ENCODE measurements at places on chromosomes 2 and 18. TPM values are rescaled to one million over a fixed set of nuclear protein-coding genes. Genes with fewer than 3 reads are reported as not detected.

The PPP4R3B gene
- 58.6 TPM for total RNA-seq

The GRHL1 gene
- total RNA-seq: 0.57 TPM

The CYP1B1 gene
- 0.38 TPM for total RNA-seq

The LHCGR gene
- total RNA-seq: not detected

The ARHGAP28 gene
- 20.4 TPM for total RNA-seq

The KCNS3 gene
- 4.4 TPM for total RNA-seq

The FAM136A gene
- total RNA-seq: 97.3 TPM

The FOXD4L1 gene
- total RNA-seq: not detected

DNA sequence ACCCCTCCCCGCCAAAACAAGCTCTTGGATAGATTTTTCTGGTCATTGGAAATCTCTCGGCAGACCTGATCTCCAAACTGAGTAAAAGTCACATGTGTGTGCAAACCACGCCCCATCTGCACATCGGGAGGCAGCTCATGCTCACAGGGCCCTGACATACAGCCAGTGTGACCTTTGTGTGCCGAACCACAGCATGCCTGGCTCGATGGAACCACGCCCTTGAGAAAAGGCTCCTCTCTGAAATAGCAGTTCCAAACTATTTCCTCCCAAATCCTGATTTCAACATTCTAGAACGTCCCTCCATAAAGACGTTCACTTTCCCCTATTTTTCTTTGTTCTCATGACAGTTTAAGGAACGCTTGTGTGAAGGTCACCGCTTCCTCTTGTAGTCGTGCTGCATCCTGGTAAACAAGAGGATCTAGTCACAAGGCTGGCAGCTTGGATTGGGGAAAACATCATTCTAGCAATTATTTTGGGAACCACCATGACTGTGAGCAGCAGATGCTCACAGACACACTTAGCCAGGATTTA, 59.3 kb upstream of the MAP4K4 start:
- no peak for DNase-seq

DNA sequence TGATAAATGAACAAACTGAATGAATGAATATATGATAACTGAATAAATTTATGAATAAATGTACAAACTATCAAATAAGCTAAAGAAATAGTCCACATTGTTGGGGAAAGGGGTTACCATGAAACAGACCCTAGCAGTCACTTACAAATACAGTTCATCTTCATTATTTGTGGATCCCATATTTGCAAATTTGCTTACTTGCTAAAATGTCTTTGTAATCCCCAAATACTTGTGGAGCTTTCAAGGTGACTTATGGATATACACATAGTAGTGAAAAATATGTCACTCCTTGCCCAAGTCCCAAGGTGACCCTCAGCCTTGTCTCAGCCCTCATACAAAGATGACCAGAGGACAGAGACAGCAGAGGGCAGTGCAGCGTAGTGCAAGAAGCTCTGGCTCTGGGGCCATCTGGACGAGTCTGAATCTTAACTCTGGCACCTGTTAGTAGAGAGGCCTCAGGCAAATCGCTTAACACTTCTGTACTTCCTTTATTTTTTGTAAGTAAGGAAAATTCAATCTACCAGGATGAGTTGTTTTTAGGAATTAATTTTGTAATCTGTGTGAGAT, 3.1 kb downstream of the PAIP2B start:
- peak; percentile 53 for DNase-seq

- no peak for DNase-seq
Observed at GRCh38 chr2:11068856-11069526, 86.3 kb upstream of the SLC66A3 start.

- peak; percentile 92 for DNase-seq
Observed at GRCh38 chr2:233414777-233415570, 60.7 kb downstream of the DGKD start.

DNA sequence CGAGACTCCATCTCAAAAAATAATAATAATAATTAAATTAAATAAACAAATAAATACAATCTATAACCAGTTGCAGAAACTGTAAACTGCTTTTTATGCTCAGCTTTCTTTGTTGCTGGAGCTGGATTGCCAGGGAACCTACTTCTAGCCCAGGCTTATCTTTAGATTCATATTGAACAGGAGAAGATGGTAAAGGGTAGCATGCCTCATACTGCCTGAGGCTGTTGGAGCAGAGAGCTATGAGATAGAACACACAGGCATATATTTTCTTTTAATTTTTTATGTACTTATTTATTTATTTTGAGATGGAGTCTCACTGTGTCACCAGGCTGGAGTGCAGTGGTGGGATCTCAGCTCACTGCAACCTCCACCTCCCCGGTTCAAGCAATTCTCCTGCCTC, 28.7 kb upstream of the EML4 start:
- DNase-seq: no peak

- DNase-seq: no peak
Observed at GRCh38 chr2:220046507-220046906, 419.1 kb downstream of the SLC4A3 start.

GRCh38 chr18:27382567-27383216, 197.6 kb upstream of the CHST9 start:
- no peak for DNase-seq

DNA sequence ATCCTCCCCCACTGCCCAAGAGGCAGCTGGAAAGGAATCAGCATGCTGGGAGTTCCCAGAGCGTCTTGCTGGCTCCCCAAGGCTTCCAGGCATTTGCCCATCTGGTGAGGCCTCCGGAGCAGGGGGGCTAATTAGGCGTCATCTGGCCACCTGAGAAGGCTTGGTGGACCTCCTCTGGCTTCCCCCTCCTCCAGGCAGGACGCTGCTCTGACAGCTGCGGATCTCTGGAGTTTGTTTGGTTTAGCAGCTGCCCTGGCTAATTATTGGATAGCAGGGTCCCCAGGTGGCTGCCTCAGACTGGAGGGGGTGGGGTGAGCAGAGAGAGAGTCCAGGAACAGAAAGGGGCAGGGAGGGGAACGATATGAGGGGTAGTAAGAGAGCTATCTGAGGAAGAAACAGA, 425.2 kb upstream of the MEX3C start:
- no peak for DNase-seq

- DNase-seq: no peak
Observed at GRCh38 chr18:24068945-24069693, 54.6 kb downstream of the TTC39C start.

DNA sequence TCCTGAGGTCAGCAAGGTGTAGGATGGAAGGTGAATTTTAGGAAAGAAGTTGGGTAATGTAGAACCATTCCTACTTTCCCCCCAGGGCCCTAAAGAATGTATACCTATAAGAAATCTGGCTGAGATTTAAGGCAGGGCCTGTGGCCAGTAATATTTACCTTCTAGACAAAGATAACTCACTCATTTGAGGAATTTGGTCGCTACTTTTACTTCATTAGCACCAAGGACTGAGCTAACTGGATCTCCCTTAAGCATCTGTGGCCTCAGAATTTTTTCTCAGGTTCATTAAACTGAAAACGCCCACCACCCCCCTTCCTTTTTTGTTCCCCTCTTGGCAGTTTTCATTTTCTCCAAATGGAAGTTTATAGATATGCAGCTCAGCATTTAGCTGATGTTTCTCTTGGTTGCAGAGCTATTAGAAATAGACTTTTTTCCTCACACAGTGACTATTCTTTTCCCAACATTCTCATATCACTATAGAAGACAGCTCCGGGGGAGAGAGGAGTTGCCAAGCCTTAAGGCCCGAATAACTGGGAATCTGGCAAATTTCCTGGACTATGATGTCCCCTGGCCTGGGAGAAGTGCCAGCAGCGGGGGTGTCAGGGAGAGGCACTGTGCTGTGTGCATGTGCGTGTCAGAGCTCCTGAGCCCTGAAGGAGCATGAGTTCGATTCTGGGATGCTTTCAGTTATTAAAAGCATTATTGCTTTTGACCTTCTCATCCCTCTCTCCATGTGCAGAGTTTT, 310.9 kb downstream of the PRKCE start:
- peak; percentile 52 for DNase-seq

- DNase-seq: no peak
Observed at GRCh38 chr18:68103561-68103960, 587.0 kb upstream of the DSEL start.

GRCh38 chr18:8139891-8140406, 469.3 kb upstream of the RAB12 start:
- DNase-seq: no peak

DNA sequence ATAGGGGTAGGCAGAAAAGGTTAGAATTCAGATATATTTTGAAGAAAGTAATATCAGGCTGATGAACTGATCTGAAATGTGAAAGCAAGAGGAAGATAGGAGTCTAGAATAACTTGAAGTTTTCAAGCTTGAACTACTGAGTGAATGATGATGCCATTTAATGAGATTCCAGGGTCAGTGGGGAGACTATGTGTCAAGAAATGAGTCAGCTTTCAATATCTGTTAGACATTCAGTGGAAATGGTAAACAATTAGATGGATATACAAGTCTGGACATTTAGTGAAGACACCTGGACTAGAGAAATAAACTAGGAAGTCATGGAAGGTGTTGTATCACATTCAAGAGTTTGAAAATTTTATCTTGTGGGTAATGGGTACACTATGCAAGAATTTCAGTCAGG, 326.9 kb downstream of the FSIP2 start:
- DNase-seq: no peak

DNA sequence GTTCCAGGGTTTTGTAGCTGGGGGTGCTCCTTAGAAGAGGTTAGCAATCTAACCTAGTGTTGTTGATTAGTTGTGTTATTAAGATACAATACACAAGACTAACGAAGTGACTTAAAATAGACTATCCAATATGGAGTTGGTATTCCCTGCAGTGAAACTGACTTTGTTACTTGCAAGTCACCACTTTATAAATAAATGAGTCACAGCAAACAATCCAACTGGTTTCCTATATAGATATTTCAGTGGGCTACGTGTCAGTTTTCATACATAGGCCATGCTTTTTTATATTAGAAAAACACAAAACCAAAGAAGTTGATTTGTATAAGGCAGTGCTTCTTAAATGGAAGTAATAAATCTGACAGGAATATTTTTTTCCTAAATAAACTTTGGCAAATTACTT, 274.0 kb downstream of the CAMKMT start:
- DNase-seq: no peak

DNA sequence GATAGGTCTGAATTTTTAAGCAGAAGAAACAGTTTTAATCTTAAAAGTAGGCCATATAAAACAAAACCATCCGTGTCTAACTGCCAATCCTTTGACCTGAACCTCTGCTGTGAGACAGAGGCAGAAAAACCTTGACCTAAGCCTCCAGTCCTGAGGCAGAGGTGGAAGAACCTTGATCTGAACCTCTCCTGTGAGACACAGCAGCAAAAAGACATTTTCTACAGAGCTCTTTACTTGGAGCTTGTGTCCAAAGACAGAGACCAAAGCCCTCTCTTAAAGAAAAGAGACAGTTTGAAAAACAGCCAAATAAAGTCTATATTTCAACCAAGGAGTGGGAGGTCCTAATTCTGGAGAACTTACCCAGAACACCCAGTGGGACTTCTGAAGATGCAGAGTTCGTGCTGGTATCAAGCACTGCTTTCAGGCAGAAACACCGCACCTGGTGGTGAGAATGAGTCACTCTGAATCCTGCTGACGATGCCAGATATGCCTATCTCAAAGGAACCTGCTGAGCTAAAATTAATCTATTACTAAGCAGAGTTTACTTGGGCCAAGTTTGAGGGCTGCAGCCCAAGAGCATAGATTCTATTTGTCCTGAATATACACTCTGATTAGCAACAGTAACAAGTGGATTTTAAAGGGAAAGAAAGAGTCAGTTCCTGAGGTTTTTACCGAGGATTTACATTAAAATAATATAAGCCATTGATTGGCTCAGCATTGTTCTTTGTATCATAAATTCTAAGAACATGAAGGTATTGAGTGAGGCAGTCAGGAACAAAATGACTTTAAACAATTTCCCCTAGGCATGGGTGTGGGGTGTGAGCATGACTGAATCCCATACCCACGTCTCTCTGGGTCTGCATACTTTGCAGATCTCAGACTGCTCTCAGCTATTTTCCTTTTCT, 806.4 kb downstream of the TRIB2 start:
- peak; percentile 66 for DNase-seq

GRCh38 chr18:55497825-55498403, 90.1 kb downstream of the TCF4 start:
- DNase-seq: no peak

DNA sequence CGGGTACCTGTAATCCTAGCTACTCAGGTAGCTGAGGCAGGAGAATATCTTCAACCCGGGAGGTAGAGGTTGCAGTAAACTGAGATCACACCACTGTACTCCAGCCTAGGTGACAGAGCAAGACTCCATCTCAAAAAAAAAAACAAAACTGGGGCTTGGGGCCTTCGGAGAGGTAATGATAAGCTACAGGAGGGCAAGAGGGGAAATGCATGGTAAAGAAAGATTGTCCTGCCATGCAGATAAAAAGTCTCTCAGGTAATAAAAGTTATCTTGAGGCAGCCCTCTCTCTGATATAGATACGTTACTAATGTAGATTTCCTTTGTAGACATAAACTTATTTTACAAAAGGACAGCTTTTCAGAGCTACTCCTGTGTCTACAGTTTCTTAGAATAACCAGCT, 3.7 kb upstream of the RAB1A start:
- DNase-seq: no peak

- DNase-seq: no peak
Observed at GRCh38 chr2:62968668-62969067, 82.0 kb upstream of the OTX1 start.

DNA sequence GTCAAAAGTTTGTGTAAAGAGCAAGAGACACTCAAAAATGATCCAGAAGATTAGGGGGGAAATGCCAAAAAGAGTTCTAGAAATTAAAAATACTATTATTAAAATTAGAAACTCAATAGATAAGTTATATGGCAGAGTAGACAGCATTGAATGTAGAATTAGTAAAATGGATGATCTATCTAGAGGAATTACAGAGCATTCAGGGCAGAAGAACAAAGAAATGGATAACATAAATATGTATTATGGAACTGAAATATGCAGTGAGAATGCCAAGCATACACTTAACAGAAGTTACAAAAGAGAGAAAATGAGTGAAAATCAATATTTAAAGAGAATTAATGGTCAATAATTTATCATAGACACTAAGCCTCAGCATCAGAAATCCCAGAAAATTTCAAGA, 33.2 kb upstream of the OR6B3 start:
- no peak for DNase-seq

DNA sequence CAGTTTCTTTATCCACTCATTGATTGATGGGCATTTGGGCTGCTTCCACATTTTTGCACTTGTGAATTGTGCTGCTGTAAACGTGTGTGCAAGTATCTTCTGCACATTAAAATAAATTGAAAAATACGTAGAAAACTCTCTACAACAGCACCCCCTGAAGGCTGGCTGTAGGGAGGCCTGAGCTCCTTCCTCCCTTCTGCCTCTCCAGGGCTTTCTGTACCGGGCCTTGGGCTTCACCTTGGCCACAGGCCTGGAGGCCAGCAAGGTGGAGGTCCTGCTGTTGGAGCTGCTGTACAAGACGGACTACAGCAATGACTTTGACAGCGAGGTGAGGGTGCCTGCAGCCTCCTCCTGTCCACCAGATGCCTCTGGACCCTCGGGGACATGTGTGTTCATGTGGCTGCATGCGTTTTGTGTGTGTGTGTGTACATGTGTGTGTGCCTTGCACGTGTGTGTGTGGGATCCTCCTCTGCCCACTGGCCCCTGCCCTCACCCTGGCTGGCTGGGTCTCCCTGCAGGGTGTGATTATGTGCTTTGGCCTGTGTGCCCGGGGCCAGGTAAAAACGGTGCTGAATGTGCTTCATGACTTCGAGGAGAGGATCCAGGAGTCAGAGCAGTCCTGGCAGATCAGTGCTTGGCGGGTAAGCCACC, 29.2 kb downstream of the MROH2A start:
- no peak for DNase-seq
